ENCODE measurements at places on chromosomes 7 and 10.

DNA sequence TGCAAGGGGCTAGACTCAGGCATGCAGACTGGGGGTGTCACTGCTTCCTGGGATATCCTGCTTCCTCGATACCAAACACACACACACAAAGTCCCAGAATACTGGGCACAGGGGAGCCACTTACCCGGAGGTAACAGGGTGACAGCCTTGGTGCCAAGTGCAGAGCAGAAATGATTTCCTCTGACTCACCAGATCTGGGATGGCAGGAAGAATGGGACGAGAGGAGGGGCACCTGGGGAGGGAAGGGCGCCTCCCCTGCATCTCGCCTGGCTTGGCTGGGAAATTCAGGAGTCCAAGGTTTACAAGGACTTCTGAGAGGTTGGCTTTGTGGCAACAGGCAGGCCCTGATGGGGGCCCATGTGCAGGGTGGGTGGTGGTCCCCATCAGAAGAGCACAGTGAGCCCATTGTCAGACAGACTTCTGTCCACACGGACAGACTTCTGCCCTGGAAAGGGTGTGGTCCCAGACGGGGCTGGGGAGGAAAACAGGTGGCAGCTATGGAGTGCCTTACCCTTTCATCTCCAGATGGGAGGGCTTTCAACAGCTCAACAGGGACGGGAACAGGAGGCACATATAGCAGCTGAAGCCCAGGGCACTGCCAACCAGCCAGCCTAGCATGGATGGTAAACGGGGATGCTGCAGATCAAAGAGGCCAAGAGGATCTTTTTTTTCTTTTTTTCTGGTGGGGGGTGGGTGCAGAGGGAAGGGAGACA, 9.7 kb upstream of the CCL24 start:
- no peak for DNase-seq

- no peak for DNase-seq
These were observed 217.9 kb downstream of the GLRX3 start for GRCh38 chr10:130353928-130354572.

DNA sequence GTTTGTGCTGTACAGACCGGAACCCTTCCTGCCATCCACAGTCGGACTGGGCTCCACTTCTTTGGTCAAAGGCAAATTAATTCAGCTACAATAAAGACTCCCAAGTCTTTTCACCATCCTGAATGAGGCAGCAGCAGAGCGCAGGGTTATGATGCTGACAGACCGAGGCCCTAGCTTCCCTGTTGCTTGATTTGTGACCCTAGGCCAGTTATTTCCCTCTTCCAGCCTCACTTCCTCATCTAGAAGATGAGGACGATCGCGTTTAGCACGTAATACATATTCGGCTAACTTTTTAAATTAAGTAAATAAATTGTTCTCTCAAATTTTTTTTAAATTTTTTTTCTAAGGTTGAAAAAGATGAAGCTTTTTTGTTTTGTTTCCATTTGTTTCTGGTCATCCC, 18.1 kb downstream of the ADRB1 start:
- DNase-seq = no peak

DNA sequence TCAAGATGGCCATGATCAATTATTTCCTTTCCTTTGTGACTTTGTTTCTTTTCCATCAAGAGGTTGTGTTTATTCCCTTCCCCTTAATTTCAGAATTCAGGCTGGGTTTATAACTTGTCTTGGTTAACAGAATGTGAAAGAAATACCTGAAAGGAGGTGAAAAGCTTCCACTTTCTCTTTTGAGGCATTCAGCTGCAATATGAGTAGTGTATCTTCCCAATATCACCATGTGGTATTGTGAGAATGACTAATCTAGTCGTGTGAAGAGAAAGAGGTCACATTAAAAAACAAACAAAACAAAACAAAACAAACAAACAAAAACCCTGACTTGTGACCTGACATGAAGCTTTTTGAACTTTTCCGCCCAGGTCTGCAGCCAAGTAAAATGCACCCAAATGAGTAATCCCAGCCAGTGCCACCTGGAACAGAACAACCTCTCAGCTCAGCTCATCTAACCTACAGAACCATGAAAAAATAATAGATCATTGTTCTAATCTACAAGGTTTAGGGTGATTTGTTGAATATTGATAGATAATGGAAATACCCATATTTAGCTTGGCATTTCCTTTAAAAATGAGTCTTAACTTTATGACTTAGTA, 70.8 kb upstream of the TEX47 start:
- DNase-seq = no peak

DNA sequence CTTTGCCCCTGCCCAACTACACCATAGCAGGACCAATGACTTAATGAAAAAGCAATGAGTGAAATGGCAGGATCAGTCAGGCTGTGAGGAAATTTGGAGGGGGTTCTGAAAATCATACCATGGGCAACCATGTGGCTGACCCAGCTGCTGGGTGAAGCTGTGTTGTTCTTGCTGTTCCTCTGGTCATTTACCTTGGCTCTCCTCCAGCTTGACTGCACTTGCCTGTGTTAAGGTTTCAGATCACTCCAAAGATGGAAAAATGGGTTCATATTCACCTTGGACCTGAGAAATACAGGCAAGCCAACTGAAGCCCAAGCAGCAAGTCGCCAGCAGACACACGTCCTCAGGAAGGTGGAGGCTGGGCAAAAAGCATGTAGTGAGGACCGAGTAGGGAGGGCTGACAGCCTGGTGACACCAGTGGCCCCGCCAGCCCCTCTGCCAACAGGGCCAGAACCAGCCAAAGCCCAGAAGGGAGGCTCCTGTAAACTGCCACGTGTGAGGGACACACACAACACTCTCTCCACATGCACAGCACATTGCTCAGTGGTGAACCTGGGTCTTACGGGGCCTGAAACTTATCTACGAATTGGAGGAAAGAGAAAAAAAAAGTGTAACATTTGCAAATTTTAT, 40.1 kb downstream of the PARP12 start:
- no peak for DNase-seq

- no peak for DNase-seq
These were observed 10.1 kb downstream of the PON2 start for GRCh38 chr7:95424716-95425115.

DNA sequence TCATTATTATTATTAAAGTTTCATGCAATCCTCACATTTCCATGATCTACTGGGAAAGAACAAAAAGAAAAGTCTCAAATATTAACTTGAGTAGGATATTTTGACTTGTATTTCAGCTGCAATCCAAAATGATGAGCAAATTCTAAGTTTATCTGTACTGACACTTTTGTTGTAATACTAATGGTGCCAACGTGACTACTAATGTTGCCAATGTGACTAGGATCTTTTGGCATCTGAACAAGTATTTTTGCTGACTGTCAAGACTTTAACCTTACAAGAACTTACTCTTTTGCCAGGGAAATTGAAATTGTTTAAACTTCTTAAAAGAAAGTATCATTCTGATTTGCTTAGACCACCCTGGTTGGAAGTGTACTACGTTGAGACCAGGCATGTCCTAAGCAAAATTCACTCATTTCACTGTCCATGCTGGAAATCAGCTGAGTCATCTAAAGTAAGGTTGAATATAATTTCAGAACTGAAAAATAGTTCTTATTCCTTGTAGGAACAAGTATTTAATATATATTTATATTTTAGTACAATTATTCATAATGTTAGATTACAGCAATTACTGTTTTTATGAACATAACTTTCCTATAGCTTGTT, 78.5 kb upstream of the LYZL1 start:
- no peak for DNase-seq

GRCh38 chr10:88343761-88344484, 239.2 kb downstream of the RNLS start:
- DNase-seq = no peak

GRCh38 chr10:123885406-123886170, 6.0 kb downstream of the CPXM2 start:
- no peak for DNase-seq

GRCh38 chr10:117441812-117442443, 66.7 kb upstream of the PDZD8 start:
- no peak for DNase-seq

- DNase-seq = no peak
These were observed 59.3 kb downstream of the BMPER start for GRCh38 chr7:33964417-33965182.

DNA sequence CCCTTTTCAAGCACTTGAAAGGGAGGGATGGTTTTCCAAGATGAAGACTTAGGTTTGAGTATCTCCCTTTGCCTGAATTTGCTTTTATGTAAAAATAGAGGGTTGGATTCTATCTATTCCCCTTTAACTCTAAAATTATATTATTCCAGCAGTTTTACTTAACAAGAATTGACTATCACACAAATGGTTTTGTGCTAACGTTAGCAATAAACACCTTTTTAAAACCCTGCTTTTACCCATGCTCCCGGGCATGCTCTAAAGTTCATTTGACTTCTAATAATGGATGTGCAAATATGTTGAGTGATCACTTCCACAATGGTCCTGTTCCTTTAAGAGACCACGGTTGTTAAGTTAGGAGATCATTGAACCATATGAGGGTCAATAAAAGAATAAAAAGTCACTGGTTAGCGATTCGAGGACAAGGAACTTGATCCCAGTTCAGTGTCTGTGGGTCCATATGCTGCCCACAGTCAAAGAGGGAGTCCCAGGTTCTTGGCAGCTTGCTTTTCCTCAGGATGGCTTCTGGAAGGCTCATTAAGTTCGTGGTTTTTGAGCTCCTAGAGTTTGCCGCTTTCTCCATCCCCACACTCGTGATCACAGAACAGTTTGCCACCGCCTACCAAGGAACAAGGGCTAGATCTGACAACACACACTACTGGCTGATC, at the start of gene TMEM236:
Gene TMEM236, plus strand, starts transcription at position 421 of the 665 bp plus-strand sequence. Its CDS starts 95 bp downstream, at position 516.
- DNase-seq = no peak

GRCh38 chr7:150945171-150945852, 32.8 kb downstream of the KCNH2 start:
- no peak for DNase-seq

GRCh38 chr7:122212754-122213153, 68.7 kb upstream of the AASS start:
- DNase-seq = no peak

GRCh38 chr7:21923658-21924057, 22.0 kb downstream of the CDCA7L start:
- DNase-seq = no peak

- no peak for DNase-seq
These were observed 70.7 kb downstream of the C10orf105 start for GRCh38 chr10:71648933-71649320.

- DNase-seq = no peak
These were observed 81.4 kb downstream of the HECW1 start for GRCh38 chr7:43193893-43194292.

GRCh38 chr7:117993377-117994003, 120.2 kb upstream of the CTTNBP2 start:
- no peak for DNase-seq

GRCh38 chr7:81264116-81264515, 345.3 kb upstream of the SEMA3C start:
- DNase-seq = no peak

- DNase-seq = no peak
These were observed 55.7 kb upstream of the EFCAB10 start for GRCh38 chr7:105636982-105637381.

DNA sequence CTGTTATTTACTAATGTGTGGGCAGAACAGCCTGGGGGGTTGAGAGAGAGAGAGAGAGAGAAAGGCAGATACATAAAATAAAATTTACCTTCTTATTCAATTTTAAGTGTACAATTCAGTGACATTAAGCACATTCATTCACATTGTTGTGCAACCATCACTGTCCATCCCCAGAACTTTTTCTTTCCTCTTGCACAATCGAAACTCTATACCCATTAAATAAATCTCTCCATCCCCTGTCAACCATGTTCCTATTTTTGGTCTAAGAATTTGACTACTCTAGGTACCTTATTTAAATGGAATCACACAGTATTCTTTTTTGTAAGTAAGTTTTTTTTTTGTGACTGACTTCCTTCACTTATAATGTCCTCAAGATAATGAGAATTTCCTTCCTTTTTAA, 181.6 kb downstream of the SND1 start:
- no peak for DNase-seq
